ENCODE measurements at places on chromosomes 4 and X.

DNA sequence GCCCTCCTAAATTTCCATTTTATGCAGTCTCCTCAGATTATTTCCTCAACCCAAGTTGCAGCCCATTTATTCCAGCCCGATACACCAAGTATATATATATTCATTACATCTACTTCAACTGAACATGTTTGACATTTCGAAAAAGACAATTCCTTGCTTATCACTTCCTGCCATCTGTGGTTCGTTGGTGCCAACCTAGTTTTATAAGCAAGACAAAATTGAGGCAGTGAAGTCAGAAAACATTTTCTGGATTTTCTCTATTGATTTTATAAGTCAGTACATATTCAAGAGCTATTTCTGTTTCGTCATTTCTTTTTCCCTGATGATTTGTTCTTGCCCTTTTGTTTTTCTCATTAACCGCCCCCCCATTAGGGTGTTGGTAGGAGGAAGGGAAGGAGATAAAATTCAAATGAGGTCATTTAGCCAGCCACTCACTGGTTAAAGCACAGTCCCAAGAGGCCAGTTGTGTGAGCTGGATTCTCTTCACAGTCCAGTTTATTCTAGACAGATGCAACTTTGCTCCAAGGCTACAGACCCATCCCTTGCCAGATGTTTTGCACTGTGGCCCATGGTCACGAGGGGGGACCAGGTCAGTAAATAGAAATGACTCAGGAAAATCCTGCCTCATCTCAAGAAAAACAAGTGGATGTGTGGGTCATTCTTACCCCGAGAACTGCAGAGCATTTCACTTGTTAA is 20.3 kb upstream of the VEGFD start:
- no peak for DNase-seq

DNA sequence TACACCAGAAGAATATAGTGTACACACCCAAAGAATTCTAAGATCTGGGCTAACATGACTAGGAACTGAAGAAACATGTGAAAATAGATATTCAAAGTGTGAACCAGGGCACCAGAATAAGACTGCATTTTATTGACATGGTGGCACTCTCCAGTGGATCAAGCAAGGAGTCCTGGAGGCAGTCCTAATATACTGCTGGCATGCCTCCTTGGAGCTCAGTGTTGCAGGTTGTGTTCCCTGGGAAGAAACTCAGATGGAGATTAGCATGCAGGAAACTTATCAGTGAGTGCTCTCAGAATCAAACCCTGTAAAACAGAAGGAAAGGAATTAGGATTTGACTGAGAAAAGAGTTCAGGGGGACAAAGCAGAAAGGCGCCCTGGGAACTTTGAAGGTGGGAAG is 105.1 kb downstream of the CXCL13 start:
- no peak for DNase-seq

DNA sequence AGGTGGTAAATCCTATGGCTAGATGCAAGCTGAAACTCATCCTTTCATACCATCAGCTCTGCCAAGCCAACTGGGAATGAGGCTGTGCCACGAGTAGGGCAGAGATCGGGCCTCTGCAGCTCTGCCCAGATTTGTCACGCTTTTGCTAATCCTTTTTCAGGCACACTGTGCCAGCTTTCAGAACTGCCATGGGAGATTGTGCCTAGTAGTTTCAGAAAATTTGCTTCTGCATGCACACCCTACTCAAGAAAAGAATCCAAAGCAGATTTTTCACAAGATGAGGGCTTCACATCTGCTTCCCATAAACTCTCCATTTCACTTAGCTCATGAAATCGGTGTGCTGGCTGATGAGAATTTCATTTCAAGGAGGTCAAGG is 3.3 kb upstream of the ADH7 start:
- no peak for DNase-seq

- DNase-seq = no peak
Measured at GRCh38 chrX:3479026-3479425, 132.6 kb upstream of the MXRA5 start.

DNA sequence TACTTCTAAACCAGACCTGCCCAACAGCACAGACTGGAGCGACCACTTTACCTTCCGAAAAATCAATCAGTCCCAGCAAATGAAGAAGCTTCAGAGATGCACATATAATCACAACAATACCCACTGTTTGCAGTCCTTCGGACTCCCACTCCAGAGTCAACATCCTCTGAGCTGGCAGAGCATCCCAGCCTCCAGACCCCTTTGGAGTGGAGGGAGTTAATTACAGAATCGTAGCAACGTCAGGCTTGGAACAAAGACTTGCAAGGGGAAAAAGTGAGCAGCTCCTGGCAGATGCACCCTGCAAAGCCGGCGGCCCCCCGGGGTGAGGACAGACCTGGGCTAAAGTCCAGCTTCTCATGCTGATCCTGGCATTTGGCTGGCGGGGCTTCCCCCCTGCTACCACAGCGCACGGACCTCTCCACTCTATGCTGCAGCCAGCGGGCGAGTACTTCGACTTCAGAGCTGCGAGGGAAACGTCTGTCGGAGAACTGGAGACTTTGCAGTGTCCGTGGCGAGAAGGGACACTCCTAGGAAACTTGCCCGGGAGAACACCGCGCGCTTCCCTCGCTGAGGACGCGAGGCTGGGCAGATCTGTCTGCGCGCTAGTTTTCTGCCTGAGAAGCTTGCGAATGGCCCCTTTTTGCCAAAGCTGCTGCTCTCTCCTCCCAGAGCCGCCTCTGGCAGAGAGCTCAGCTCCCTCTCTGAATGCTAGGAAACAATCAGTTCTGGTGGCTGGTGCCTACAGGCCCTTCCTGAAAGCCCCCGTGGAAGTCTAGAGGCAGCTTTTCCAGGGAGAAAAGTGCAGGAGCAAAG is 283.7 kb downstream of the PACRGL start:
- no peak for DNase-seq

DNA sequence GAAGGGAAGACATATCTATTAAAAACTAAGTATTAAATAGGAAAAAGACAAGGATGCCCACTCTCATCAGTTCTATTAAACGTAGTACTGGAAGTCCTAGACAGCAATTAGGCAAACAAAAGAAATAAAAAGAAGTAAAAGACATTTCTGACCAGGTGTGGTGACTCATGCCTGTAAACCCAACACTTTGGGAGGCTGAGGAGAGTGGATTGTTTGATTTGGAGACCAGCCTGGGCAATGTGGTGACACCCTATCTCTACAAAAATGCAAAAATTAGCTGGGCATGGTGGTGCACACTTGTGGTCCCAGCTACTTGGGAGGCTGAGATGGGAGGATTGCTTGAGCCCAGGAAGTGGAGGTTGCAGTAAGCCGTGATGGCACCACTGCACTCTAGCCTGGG is 1071.8 kb downstream of the FAT4 start:
- no peak for DNase-seq

GRCh38 chrX:43002526-43003203 is 224.7 kb upstream of the PPP1R2C start:
- no peak for DNase-seq

DNA sequence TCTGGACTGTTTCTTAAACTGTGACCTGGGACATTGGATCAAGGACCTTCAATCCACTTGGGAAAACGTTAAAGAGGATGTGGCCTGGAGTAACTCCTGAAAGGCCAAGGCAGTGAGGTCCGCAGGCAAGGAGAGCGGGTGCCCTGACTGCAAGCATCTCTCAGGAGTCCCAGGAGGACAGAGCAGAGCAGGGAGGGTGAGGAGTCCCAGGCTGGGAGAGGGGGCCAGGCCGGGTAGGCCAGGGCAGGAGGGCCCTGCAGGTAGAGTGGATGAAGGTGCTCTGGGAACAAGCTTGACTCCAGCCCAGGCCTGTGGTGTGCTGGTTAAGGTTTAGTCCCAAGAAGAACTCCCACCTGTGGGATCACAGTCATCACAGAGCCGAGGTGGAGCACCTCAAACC is 13.8 kb downstream of the PNMA6E start:
- DNase-seq = no peak

DNA sequence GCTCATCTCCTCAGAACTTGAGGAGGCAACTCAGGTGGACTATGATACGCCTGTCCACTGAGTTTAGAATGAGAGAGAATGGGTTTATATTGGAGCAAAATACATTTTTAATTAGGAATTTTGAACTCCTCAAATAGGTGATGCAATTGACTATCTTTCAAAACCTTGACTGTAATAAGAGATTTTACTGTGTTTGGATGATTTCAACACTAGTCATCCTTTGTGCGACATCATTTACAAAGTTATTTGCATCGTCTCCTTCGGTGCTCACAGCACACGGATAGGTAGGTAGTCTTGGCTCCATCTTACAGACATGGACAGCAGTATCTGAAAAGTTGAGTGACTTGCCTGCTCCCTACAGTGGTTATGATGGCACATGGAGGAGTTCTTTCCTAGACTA is 67.0 kb downstream of the AASDH start:
- no peak for DNase-seq

GRCh38 chr4:8038719-8039251 is 99.1 kb upstream of the AFAP1 start:
- DNase-seq = peak; percentile 88

- DNase-seq = no peak
Measured at GRCh38 chrX:106566362-106566761, 45.4 kb upstream of the RADX start.

GRCh38 chr4:110823251-110823650 is 200.4 kb upstream of the PITX2 start:
- DNase-seq = no peak

GRCh38 chr4:41358647-41359421 is 102.1 kb downstream of the UCHL1 start:
- no peak for DNase-seq

- no peak for DNase-seq
Measured at GRCh38 chr4:83109480-83110222, 4.9 kb downstream of the PLAC8 start.

- no peak for DNase-seq
Measured at GRCh38 chr4:12120968-12121367, 692.3 kb upstream of the HS3ST1 start.

GRCh38 chr4:153152501-153153338 is 51.5 kb upstream of the TRIM2 start:
- DNase-seq = peak; percentile 46

GRCh38 chr4:20760053-20760452 is 59.8 kb downstream of the PACRGL start:
- no peak for DNase-seq

DNA sequence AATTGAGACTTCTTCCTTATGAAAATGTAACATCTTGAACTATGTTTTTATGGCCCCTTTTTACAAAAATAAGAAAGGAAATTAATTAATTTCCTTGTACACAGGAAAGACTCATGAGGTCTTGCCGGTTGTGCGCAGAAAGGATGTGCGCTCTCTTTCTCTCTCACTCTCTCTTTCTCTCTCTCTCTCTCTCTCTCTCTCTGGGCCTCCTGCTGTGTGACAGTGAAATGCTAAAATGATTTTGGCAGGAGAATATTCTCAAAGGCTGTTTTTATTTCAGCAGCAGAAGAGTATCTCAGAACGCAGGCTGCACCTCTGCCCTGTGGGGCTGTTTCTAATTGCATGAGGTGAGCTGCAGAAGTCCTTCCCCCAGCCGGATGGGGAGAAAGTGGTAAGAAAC is 349.0 kb downstream of the MID1IP1 start:
- no peak for DNase-seq

- no peak for DNase-seq
Measured at GRCh38 chr4:24813732-24814131, 18.4 kb downstream of the SOD3 start.

GRCh38 chr4:186200516-186200915 is 9.1 kb downstream of the CYP4V2 start:
- peak; percentile 29 for DNase-seq

GRCh38 chr4:37990731-37991245 is 30.6 kb downstream of the PTTG2 start:
- no peak for DNase-seq

GRCh38 chr4:18571301-18571761 is 549.8 kb upstream of the LCORL start:
- no peak for DNase-seq

DNA sequence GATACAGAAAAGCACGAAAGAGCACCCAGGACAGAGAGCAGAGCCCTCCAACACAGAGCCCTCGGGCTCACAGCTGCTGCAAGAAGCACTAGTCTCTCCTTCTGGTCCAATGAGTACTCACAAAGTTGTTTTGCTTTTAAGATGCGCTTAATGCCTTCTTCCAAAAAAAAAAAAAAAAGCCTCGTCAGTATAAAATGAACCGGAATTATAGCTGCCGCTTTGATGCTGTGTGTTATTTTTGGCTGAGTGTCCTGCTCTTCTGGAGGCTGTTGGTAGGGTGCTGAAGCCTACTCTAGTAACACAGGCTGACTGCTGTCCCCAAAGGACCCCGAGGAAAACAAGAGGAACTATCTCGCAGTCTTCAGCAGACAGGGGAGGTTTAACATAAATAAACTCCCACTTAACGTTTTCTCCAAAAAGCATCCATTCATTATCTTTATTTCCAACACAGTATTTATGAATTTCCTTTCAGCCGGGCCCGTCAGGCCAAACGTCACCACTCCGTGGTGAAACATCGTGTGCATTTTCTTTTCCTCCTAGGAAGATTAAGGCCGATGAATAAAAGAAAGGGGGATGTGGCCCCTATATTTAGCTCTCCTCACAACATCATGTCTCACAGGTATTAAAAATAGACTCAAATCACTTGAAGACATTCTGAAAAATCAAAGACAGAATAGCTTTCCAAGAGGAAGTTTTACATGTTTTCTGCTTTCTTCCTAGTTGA is 213.7 kb upstream of the PPARGC1A start:
- no peak for DNase-seq

DNA sequence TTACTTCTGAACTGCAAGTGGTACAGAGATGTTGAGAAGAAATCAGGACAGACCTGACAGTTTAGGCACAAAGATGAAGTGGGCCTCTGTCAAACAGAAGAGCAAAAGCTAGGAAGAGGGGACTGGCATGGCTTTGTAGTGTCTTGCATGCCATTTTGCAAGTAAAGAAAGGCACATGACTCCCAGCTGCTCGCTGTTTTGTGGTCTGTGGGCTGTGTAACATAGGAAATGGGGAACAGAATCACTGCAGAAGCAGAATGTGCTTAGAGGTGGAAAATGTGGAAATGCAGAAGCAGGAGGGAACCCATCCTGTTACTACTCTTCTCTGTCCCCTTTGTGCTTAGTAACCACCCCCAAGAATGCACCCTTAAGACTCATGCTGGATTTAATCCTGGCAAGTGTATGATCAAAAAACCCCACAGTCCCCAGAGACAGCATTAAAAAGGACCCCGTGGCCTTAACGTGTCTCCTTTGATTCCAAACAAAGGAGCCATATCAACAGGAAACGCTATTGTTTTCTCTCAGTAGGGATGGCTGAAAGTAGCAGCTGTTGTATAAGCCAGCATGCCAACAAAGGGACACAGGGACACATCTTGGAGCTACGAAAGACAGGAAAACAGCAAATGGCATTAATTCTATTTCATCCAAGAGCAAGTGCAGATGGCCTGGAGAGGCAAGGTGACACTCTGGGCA is 177.6 kb upstream of the GLRA2 start:
- no peak for DNase-seq

GRCh38 chr4:108370291-108371141 is 201.8 kb upstream of the LEF1 start:
- DNase-seq = no peak

- DNase-seq = no peak
Measured at GRCh38 chrX:7514871-7515599, 327.9 kb upstream of the VCX start.

- no peak for DNase-seq
Measured at GRCh38 chr4:188778905-188779304, 639.7 kb downstream of the TRIML1 start.

GRCh38 chr4:24032371-24032989 is 142.6 kb upstream of the PPARGC1A start:
- no peak for DNase-seq

Data from NCI-H1417 treated with DMSO at 0.1 percent for 48 hours (cell line).